ENCODE measurements at places on chromosomes 2 and 18. TPM values are rescaled to one million over a fixed set of nuclear protein-coding genes. Genes with fewer than 3 reads are reported as not detected.

DNA sequence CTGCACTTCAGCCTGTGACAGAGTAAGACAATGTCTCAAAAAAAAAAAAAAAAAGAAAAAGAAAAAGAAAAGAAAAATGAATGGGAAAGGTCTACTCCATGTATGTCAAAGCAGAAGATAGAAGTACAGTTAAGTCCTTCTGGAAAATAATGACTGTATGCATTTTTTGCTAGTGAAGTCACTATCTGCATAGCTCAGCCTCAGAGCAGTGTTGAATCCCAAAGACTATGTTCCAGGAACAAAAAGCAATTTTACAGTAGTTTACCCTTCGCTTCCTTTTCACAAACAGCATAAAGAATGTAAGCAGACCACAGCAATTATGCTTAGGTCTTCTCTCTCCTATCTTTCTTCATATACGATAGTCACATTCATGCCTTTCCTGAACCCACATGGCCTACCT, 497.4 kb downstream of the CMPK2 start:
- no peak for DNase-seq

DNA sequence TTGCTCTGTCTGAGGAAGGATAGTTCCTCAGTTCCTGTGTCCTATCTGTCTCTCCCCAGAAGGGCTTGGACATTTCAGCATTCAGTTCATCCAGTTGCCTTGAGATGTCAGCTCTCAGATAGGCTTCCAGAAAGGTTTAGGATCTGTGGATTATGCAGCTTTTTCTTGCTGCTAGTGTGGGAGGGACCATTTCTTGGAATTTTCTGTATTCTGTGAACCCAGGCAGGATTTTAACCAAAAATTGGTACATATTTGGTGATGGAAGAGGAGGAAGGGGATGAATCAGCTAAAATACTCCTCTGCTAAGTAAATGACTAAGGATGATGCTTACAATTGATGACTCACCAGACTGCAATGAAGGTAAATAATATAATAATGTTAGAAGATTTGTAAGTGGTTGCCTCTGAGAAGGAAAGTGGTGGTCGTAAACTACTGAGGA, 58.6 kb upstream of the DOCK10 start:
- no peak for DNase-seq

DNA sequence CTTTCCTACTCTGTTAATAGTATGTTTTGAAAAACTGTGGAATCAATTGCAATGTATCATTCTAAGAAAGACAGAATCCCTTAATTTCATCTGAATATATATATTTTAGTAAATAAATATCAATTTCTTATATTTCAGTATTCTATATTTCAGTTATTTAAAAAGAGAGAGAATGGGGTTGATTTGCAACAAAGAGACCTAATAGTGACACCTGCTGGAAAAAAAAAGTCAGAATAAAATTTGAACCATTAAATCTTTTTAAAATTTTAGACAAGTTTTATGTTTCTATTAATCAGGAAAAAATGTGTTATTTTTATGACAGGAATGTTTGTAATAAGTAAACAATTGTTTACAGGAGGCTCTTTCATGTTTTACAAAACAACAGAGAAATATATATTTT, 20.7 kb upstream of the CCNT2 start:
- no peak for DNase-seq

- DNase-seq, result no peak
Measured at GRCh38 chr2:159549234-159549633, 67.1 kb downstream of the BAZ2B start.

GRCh38 chr2:103743195-103743594, 981.4 kb downstream of the TMEM182 start:
- DNase-seq, result no peak

GRCh38 chr2:109284826-109285225, 155.8 kb downstream of the SH3RF3 start:
- DNase-seq, result no peak

DNA sequence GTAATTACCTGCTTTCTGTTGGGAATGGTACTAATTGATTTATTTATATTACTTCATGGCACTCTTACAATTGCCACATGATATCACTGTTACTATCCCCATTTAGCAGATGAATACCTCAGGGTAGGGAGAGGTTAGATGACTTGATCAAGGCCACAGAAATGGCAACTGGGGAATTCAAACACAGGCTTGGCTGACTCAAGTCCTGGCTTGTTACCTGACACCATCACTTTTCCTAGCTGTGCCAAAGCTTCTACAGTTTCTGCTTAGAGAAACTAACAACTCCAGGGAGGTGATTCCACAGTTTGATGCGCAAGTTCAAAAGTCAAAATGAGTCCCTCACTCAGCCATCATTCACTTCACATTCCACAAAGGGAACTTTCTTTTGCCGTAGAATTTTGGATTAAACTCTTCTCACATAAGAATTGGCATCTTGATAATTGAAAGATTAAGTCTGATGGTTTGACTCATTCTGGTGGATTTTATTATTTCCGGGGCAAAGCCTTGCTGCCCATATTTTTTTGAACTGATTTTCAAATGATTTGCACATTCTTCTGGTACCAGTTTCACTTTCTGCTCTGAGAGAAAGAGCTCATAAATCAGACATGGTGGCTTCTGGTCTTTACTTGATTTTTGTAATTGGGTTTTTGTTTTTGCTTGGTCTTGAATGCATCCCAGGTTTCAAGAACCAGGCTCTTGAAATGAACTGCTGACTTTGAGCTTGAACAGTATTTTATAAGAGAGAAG, 656.8 kb downstream of the BCL11A start:
- DNase-seq, result no peak

DNA sequence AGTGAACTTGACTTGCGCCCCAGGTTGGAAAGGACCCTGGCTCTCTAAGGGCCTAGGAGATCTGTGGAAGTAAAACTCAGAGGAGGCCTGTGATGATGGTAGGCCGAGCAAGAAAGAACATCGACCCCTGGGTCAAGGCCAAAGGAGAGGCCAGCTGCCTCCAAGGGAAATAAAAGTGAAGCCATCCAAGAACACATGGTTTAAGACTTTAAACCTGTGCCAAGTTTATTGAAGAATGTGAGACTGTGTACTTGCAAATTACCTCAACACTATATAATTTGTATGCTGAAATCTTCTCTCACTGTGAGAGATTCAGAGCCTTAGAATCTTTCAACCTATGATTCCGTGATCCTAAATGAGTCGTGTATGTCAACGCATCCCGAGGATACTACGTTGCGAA, 40.7 kb upstream of the COBLL1 start:
- DNase-seq, result no peak

DNA sequence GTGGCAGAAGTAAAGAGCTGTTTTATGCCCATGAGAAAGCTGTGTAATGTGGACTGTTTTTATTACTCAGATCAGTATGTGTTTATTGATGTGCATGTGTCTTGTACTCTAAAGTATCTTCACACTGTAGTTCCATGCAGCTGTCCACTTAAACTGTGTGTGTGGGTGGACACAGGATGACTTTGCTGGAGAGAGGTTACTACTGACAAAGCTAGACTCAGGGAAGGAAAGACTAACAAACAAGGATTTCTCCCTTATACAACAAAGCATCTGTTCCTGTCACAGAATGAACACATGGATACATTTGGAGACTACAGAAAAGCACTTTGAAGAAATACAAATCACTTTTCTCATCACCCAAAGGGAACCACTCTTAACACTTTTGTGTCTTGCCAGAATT, 10.0 kb downstream of the FHOD3 start:
- DNase-seq, result no peak

DNA sequence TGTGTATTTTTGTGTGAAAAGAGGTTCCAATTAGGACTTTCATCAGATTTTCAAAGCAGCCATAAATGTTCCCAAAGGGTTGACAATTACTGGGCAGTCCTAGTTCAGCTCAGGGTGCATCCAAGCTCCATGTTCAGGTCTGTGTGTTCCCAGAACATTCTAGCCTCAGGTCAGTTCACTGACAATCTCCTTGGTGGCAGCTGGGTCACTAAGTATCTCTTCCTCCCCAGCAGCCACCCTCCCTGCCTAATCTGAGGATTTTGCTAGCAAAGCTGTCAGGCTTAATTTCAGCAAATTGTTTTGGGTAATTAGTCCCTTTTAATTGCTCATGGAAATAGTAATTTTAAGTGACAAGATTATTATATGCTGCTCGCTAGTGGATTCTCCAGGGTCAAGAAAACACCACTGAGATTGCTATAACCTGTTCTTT, 29.8 kb downstream of the UPP2 start:
- peak; percentile 56 for DNase-seq

The FN1 gene
- total RNA-seq, result 1,847 TPM

The ANKRD36 gene
- 6.1 TPM for total RNA-seq

The STPG4 gene
- 0.15 TPM for total RNA-seq

The ADRA2B gene
- total RNA-seq, result not detected

All from HepG2 (cell line).